ENCODE measurements at places on chromosomes 11 and 22. TPM values are rescaled to one million over a fixed set of nuclear protein-coding genes. Genes with fewer than 3 reads are reported as not detected.

The TPH1 gene
- 0.03 TPM for total RNA-seq

The NPTXR gene
- total RNA-seq = 15.1 TPM

The MB gene
- 952 TPM for total RNA-seq

The F2 gene
- 0.25 TPM for total RNA-seq

The FXYD6 gene
- 403 TPM for total RNA-seq

The OR8G1 gene
- total RNA-seq = not detected

The BATF2 gene
- 0.21 TPM for total RNA-seq

The SLC16A8 gene
- 1.0 TPM for total RNA-seq

- DNase-seq = no peak
These were observed 17.5 kb upstream of the OR10W1 start for GRCh38 chr11:58285483-58286040.

DNA sequence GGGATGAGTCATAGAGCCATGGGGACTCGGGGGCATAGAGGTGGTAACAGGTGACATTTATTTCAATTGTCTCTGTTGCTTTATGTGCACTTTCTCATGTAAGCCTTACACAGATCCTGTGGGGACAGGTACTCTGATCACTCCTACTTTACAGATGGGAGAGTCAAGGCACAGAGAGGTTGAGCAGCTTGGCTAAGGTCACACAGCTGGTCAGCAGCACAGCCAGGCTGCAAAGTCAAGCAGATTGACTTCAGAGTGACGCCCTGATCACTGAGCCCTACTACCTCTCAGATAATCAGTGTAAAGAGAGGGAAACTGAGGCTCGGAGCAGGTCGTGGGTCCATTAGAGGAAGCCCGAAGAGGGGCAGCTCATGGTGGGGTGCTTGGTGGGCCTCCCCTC, 3.5 kb downstream of the TMPRSS6 start:
- DNase-seq = no peak

DNA sequence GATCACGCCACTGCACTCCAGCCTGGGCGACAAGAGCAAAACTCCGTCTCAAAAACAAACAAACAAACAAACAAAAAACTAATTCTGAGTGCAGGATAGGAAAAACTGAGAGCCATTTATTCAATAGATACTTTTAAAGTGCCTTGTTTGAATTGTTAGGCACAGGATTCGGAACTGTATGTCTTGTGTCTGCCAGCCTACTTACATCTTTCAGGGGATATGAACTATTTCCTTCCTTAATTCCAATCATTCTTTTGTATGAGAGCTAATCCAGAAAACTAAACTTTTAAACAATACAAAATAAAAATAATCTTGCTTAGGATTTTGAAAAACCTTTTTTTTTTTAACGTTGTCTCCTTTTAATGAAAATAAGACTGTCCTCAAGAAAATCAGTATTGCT, 12.6 kb downstream of the UVRAG start:
- DNase-seq = peak; percentile 47

- no peak for DNase-seq
These were observed 5.5 kb upstream of the PANX3 start for GRCh38 chr11:124605719-124606118.

GRCh38 chr22:48137640-48138039, 1375.2 kb downstream of the TBC1D22A start:
- DNase-seq = no peak

DNA sequence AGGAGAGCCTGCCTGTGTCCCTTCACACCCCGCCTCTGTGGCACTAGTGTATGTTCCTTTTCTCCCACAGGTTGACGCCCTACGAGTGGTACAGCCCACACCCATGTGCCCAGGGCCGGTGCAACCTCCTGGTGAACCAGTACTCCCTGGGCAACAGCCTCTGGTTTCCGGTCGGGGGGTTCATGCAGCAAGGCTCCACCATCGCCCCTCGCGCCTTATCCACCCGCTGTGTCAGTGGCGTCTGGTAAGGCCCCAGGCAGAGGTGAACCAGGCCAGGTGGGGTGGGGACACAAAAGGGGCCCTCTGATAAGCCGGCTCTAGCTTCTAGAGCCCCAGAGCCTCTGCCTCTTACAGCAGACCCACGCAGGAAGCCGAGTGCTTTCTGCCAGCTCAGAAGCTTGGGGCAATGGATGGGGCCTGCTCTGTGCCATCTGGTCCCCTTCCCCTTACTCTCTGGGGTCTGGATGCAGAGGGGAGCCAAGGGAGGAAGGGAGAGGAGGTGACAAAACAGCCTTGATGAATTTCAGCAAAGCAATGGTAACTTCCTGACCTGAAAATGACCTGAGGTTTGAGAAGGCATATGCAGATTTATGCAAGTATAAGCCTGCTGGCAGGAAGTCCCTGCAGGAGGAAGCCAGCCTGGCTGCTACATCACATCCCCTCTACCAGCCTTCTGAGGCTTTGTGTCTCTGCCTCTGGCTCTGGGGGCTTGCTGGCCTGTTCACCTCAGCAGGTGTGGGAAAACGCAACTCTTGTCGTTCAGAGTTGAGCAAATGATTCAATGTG, 67.0 kb upstream of the TBCEL start:
- no peak for DNase-seq

DNA sequence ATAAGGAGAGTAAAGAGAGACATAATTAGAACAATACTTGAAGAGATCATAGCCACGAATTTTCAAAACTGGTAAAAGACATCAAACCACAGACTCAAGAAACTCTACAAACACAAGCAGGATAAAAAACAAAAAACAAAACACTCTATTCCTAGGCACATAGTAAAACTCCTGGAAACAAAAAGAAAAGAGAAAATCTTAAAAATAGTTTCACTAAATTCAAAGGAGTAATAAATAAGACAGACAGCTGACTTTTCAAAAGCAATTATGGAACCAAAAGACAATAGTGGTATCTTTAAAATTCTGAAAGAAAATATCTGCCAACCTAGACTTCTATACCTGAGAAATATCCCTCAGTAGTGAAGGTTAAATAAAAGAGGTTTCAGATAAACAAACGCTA, 9.2 kb upstream of the NARS2 start:
- DNase-seq = no peak

DNA sequence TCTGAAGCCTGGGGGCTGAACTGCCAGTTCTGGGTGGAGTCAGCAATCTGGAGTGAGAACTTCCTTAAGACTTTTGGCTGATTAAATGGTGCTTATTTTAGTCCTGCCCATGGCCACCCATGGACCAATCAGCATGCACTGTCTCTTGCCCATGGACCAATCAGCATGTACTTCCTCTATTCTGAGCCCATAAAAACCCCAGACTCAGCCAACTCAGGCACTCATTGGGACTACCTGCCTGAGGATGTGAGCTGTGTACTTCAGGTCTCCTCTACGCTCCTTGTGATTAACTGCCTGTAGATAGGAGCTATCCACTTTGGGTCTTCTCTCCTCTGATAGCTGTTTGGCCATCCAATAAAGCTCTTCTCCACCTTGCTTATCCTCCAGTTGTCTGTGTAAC, 342.3 kb upstream of the CCDC179 start:
- no peak for DNase-seq

- DNase-seq = peak; percentile 97
These were observed 18.2 kb downstream of the TEAD1 start for GRCh38 chr11:12692229-12693075.

DNA sequence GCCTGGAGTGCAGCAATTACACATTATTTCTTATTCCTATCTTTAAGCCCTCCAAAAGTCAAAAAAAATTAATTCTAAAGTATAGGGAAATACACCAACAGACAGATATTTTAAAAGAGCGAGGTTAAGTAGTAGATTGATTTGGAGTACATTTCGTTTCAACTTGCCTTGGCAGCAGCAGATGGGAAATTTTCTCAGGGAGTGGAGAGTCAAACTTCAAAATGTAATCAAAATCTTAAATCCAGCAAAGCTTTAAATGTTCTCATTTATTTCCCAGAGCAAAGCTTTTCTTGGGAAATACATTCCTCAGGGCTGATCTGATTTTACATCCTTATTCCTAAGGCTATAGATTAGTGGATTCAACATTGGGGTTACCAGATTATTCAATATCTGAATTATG, 21.9 kb upstream of the VWA5A start:
- no peak for DNase-seq

DNA sequence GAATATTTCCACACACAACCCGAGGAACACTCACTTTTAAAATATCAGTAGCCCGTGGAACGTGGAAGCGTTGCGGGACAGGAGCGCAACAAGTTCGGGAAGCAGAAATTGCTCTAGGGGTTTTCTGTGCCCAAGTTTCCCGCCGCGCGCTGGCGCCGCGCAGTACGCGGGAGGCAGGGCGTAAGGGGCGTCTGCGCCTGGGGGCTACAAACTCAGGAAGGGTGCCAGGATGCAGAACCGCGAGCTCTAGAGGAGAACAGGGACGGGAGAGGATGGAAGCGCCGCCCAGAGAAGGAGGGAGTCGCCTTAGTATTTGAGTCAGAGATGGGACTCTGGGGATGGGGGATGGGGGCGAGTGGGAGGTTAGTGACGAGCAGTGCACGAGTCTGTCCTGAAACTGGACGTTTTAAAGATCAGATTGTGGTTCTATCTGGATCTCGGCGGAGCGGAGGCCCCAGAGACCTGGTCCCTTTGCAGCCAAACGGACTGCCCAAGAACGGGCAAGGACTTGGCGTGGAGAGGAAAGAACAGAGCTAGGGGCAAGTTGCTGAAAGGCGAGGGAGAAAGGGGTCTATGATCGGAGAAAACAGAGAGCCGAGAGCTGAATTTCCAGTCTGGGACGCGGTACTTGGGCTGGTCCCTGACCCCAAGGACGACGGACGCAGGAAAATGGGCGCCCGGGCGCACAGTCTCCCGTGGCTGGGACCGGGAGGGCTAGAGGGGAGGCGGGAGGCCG, 4.7 kb downstream of the BSX start:
- no peak for DNase-seq

GRCh38 chr11:46290598-46291309, 13.3 kb downstream of the CREB3L1 start:
- DNase-seq = peak; percentile 99

- DNase-seq = no peak
These were observed 215.1 kb downstream of the PGR start for GRCh38 chr11:100914415-100915110.

DNA sequence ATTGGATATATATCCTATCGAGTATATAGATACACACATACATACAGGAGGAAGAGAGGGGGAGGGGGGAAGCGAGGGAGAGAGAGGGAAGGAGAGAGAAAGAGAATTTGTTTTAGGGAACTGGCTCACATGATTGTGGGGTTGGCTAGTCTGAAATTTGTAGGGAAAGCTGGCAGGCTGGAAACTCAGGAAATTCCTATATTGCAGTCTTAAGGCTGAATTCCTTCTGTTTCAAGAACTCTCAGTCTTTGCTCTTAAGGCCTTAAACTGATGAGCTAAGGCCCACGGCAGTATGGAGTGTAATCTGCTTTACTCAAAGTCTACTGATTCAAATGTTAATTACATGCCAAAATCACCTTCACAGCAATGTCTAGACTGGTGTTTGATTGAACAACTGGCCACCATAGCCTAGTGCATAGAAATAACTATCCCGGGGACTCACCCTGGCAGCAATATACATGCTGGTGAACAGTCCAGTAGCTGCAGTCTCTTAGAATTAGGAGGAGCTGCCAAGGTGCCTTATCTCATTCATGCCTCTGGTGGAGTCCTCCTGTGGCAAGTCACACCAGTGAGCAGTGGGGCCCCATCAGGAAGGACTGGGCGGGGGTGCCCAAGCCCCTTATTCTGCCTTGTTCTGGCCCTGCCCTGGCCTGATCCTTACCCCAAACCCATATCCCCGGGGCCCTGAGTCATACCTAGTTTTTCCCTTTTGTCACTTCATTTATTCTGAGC, 59.7 kb upstream of the AMPD3 start:
- DNase-seq = no peak

- DNase-seq = no peak
These were observed 192.0 kb downstream of the CWF19L2 start for GRCh38 chr11:107265591-107266121.

- DNase-seq = peak; percentile 32
These were observed 12.6 kb downstream of the POLR2F start for GRCh38 chr22:37965940-37966664.

DNA sequence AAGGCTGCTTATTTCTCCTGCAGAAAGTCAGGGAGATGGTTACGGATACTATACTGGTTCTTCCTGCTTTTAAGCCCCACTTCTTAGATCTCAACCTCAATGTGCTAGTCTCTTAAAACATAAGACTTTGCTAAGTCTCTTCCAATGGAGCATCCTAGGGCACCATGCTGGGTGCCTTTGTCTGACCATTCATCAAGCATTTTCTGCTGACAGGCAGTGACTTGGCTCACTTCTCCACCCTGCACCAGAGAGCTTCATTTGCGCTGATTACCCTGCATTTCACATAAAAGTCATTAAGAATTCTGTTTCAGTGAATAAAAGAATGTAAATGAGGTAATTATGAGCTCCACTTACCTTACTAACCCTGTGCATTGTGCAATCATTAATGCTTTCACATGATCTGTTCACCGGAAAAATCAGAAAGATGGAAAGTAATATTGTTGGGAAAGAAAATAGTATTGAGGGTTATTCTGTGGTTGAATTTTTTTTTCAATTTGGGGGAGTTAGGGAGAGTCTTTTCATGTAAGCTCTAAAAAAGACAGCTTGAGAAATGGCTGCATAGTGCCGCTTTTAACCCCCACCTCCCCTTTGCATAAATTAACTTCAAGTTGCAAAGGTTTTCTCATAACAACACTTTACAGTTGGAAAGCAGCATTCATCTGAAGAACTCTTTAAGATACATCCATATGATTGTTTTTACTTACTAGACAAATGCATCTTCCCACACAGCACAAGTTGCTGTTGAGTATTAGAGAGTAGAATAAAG, 677.3 kb upstream of the KIRREL3 start:
- DNase-seq = no peak

GRCh38 chr11:69691463-69691862, 12.4 kb downstream of the FGF19 start:
- DNase-seq = no peak

GRCh38 chr11:45079943-45080719, 66.3 kb upstream of the PRDM11 start:
- DNase-seq = no peak

DNA sequence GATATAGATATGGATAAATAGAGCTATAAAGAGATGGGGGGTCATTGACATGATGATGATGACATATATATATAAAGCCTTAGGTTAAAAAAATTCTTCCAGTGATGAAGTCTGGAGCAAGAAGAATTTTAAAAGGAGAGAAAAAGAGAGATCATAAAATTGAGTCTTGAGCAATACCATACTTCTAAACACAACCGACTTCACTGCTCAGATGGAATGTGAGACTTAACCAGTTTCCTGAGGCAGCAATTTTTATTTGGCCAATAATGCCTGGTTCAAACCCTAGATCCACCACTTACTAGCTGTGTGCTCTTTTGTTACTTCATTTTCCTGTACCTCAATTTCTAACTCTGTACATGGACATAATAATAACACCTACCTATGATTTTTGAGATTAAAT, 229.5 kb downstream of the TTC28 start:
- DNase-seq = no peak

DNA sequence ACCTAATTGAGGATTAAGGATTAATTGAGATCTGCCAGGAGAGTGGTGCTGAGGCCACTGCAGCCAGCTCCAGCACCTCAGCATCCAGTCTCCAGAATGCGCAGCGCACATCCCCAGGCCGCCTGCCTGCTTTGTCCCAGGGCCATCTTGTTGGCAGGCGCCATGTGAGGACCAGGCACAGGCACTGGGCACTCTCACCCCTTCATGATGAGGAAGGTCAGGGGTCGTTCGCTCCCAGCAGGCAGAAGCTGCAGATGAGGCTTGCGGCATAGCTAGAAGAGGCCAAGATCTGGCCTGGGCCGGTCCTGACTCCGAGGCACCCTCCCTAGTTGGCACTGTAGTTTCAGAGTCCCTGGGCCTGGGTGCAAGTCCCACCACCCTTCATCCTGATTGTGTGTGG, 6.4 kb downstream of the CABP2 start:
- DNase-seq = no peak

GRCh38 chr22:27875951-27876350, 43.1 kb downstream of the PITPNB start:
- DNase-seq = no peak

GRCh38 chr11:119700030-119700429, 29.0 kb downstream of the NECTIN1 start:
- DNase-seq = no peak
